ENCODE measurements at places on chromosomes 6 and 20. TPM values are rescaled to one million over a fixed set of nuclear protein-coding genes. Genes with fewer than 3 reads are reported as not detected.

SNRNP48 gene
- total RNA-seq = 14.6 TPM

KCNK16 gene
- total RNA-seq = not detected

MAP7 gene
- 0.51 TPM for total RNA-seq

FAM83B gene
- total RNA-seq = not detected

CCN5 gene
- total RNA-seq = not detected

CDSN gene
- not detected for total RNA-seq

HSPA1B gene
- total RNA-seq = 80.9 TPM

TDRD6 gene
- not detected for total RNA-seq

EYA2 gene
- total RNA-seq = not detected

CPXM1 gene
- total RNA-seq = 0.71 TPM

TPX2 gene
- 62.7 TPM for total RNA-seq

PBOV1 gene
- total RNA-seq = not detected

BPI gene
- not detected for total RNA-seq

CUL7 gene
- 11.7 TPM for total RNA-seq

RNF217 gene
- not detected for total RNA-seq

FBXO30 gene
- 7.9 TPM for total RNA-seq

ADGRG6 gene
- total RNA-seq = 0.35 TPM

DYNLT2 gene
- 1.9 TPM for total RNA-seq

SOBP gene
- 0.79 TPM for total RNA-seq

POFUT1 gene
- 88.8 TPM for total RNA-seq

IFNGR1 gene
- total RNA-seq = 19.9 TPM
